ENCODE measurements at places on chromosomes 4 and X.
A peak's percentile ranks its signal among the peaks of the same experiment; 100 is the strongest.

DNA sequence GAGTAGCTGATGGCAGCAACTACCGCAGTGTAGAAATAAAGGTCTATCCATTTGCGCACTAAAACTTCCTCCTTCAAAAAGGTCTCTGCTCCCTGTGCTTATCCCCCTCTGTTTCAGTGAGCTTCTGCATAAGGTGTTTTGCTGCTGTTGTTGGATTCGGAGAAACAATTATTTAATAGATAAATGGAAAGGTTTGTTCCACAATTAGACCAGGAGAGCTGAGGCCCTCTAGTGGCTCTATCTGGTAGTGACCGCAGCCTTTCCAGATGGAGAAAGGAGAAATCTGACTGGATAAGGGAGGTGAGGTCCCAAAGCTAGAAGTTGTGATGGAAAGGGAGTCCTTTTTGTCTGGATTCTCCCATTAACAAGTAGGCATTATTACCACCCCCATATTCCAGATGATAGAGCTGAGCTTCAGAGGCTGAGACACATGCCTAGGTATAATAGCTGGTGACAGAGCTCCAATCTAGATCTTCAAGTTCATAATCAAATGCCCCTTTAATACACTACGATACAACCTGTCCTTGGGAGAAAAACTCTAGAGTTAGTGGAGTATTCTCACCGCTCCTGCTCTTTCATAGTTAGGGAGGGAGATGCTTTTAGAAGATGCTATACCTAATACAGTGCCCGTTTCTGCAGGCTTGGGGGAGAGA, 5.1 kb upstream of the GABRQ start:
- DNase-seq: peak; percentile 23

DNA sequence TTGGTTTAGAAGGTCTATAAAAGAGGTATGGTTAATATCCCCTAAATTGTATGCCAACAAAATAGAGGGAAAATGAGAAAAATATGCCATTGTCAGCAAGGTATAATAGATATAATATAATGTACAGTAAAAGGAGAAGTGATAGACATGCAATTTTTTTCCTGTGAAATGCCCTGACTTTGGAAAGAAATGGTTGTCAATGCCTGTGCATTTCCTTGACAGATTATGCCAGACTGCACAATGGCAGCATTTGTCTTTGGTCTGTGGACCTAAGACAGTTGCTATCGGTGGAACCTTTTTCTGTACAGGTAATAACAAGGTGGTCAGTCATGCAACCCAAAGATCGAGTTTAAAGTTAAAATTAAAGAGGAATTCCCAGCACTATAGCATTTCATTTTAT, 301.7 kb downstream of the CFAP299 start:
- no peak for DNase-seq

GRCh38 chr4:144817081-144817480, 171.1 kb downstream of the HHIP start:
- DNase-seq: no peak

- DNase-seq: no peak
These were observed 66.9 kb upstream of the DAPP1 start for GRCh38 chr4:99749445-99750391.

DNA sequence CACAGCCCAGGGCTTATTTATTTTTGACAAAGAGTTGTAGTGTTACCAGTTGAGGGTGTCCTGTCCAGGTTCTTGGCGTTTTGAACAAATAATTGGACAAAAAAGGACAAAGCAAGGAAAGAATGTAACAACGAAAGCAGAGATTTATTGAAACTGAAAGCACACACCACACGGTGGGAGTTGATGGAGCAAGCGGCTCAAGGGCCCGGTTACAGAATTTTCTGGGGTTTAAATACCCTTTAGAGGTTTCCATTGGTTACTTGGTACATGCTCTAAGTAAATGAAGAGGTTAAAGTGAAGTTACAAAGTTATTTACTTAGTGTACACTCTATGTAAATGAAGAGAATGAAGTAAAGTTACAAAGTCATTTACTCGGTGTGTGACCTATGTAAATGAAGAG, 27.8 kb upstream of the OPHN1 start:
- DNase-seq: no peak

GRCh38 chrX:83512111-83512510, 4.0 kb downstream of the POU3F4 start:
- DNase-seq: no peak

GRCh38 chr4:48594180-48594579, 104.1 kb downstream of the ZAR1 start:
- DNase-seq: no peak

DNA sequence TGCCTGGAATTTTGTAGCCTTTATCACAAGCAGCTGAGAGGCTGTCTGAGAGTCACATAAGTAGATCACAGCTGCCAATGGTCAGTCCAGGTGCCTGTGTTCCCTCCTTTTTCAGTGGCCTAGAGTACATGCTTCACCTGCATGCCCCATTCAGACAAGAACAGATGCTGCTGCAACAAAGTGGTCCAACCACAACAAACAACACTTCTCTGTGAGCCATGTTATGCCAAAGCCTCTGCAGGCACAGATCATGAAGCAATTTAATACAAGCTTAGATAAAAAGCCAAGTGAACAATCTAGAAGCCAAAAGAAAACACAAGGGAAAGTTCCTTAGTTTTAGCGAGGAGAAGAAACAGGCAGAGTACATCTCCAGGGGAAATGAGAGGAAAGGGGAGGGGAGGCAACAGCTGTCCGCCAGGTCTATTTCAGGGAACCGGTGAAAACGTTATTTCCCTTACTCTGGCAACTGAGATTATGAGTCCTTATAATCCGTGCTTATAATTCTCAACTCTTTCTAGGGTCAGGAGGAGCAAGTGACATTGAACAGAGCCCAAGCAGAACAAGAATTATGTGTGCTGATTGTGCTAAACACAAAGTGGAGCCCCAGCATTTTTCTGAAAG, 92.6 kb downstream of the TSPAN5 start:
- DNase-seq: no peak
